EL (cell line): ENCODE measurements at places on chromosomes 12 and 14.
A peak's percentile ranks its signal among the peaks of the same experiment; 100 is the strongest.

DNA sequence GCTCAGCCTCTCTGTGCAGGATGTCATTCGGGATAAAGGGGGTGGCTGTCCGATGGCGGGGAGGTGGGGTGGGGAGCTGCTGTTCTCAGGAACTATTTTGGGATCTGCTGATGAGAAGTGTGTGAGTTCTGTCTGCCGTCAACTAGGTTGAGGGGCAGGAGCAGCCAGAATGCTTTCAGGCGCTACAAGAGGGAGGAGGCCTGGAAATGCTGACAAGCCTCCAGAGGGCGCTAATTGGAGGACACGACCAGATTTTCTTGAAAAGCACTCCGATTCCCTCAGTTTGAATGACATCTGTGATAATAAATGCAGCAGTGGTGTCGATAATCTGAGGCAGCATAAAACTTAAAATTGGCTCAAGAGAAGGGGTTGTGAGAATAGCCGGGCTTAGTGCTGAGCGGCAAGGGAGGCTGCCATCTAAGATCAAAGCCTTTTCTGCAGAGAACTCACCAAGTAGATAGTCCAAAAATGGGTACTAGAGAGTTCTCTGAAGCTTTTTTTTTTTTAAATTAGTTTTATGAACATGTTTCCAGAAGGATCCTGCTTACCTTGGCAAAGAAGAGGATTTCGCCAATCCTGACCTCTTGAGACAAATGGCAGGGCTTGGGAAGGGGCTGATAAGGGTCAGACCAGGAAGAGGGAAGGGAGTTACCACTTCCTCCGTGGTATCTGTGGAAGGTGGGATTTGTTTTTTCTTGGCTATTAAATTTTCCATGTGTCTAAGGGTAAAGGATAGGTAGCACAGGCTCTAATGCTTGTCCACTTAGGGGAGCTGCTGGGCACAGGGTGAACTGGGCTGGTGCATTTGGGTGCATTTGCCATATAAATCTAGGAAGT lies 94.4 kb downstream of the CRACR2A start:
- peak; percentile 9 for DNase-seq

GRCh38 chr12:42085594-42085993 lies 59.1 kb downstream of the GXYLT1 start:
- DNase-seq: no peak

DNA sequence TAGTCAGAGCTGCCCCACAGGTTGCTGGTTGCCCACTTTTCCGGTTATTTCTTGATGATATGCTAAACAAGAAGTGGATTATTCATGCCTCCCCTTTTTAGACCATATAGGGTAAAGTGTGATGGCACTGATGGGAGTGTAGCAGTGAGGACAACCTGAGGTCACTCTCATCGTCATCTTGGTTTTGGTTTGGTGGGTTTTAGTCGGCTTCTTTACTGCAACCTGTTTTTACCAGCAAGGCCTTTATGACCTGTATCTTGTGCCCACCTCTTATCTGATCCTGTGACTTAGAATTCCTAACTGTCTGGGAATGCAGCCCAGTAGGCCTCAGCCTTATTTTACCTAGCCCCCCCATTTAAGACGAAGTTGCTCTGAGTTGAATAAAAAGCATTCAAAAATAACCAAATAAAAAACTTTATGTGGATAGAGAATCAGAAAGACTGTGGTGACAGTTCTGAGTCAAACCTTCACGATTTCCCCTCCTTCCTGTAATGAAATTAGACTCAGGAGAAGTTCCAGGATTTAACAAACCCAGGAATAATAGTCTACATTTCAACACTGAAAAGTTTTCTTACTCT lies 144.2 kb downstream of the PAWR start:
- peak; percentile 58 for DNase-seq

GRCh38 chr12:64390275-64390851 lies at the start of gene C12orf56:
Gene C12orf56 (minus strand): TSS chr12:64390758. CDS start chr12:64390565, 193 bp downstream.
- peak; percentile 54 for DNase-seq

DNA sequence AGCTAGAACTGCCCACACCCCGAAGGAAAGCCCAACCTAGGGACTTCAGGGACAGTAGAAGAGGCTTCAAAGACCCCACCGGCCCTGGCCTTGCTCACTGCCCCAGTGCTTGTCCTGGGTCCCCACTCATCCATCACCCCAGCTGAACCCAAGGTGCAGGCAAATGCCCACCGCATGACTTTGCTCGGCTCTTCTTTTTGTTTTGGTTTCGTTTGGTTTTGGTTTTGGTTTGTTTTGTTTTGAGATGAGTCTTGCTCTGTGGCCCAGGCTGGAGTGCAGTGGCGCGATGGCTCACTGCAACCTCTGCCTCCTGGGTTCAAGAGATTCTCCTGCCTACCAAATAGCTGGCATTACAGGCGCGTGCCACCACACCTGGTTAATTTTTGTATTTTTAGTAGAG lies 9.0 kb downstream of the CCDC85C start:
- no peak for DNase-seq

DNA sequence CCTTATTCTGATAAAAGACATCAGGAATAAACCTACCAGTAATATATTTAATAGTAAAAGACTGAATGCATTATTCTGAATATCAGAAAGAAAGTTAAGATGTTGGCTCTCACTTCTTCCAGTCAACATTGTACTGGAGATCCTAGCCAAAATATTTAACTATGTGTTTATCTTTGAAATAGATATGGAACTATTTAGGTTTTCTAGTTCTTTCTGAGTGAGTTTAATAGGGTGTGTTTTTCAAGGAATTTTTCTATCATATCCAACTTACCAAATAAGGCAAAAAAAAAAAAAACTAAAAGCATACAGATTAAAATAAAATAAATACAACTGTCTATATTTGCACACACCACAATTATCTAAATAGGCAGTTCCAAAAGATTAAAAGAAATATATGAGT lies 478.9 kb upstream of the LMO3 start:
- DNase-seq: no peak

DNA sequence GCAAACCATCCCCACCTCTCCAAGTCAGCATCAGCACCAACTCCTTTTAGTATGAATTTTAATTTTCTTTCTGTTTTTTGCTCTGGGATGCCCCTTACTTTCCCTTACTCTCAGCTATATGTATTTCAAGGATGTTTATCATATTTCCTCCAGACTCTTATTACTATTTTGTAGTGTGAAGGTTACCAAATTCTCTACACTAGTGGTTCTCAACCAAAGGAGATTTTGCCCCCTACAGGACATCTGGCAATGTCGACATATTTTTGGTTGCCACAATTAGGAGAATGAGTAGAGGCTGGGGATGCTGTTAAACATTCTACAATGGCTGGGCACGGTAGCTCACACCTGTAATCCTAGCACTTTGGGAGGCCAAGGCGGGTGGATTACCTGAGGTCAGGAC lies 29.1 kb upstream of the SOS2 start:
- peak; percentile 37 for DNase-seq

- DNase-seq: no peak
Observed at GRCh38 chr12:113146999-113147398, 2.5 kb upstream of the CFAP73 start.

GRCh38 chr12:54684636-54685630 lies 36.8 kb upstream of the DCD start:
- no peak for DNase-seq

GRCh38 chr12:19382563-19382962 lies 56.7 kb upstream of the AEBP2 start:
- no peak for DNase-seq

DNA sequence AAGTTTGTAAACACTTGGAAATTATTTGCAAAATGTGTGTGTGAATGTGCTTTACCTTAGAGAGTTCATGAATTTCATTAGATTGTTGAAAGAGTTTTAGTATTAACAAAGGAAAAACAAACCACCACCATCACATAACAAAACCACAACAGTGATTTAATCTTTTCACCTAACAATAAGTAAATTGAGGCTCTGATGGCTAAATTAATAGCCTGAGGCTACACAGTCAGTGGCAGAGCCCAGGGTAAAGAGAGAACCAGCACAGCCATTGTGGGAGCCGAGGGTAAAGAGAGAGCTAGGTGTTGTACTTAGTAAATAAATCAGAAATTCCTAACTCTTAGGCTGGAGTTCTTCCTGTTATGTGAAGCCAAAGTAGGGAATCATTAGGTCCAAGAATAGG lies 51.2 kb upstream of the CAPRIN2 start:
- no peak for DNase-seq

- DNase-seq: peak; percentile 33
Observed at GRCh38 chr14:34502545-34503225, 36.8 kb downstream of the EAPP start.

DNA sequence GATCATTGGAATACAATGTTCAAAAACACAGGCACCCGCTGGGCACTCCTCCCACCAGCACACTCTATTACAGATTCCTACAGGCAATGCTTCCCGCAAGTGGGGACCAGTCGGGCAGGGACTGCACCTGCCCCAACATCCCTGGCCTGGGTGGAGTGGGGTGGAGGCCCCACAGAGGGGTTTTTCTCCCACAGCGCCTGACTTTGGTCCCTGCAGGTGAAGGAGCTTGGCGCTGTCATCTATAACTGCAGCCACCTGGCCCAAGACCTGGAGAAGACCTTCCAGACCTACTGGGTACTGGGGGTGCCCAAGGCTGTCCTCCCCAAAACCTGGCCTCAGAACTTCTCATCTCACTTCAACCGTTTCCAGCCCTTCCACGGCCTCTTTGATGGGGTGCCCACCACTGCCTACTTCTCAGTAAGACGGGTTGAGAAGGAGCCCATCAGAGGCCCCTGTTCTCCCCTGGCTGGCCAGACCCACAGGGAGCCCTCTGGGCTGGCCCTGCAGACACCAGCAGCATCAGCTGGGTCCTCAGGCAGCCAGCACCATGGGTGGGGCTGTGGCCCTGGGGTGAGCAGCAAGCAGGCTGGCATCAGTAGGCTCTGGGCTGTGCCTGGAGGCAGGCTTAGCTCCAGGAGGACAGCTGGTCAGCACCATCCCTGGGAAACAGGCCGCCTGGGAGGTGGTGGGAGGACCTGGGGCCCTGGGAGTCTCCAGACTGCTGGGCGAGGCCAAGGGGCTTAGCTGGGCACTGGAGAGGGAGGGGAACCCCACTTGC lies 6.0 kb downstream of the PLD4 start:
- no peak for DNase-seq

GRCh38 chr14:65096323-65097089 lies 5.8 kb downstream of the MAX start:
- DNase-seq: no peak

DNA sequence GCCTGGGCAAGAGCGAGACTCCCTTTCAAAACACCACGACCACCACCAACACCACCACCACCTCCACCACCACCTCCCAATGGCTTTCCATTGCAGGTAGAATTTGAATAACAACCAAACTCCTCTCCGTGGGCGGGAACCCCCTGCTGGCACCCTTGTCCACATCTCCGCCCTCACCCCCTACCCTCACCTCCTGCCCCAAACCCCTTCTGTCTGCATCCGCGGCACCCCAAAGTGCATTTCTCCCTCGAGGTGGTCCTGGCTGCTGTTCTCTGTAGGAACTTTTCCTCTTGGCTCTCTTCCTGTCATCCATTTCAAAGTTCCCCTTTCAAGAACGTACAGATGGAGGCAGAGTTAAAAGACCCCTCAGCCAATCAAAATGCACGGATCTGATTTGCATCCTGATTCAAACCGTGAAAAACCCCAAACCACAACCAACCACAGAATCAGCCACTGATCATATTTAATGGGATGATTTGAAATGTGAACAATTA lies 3.8 kb downstream of the SDSL start:
- no peak for DNase-seq

GRCh38 chr14:26775765-26776563 lies 178.1 kb upstream of the NOVA1 start:
- DNase-seq: no peak

GRCh38 chr14:24181371-24182077 lies 7.1 kb downstream of the IPO4 start:
- no peak for DNase-seq

- no peak for DNase-seq
Observed at GRCh38 chr12:18932211-18932610, 194.3 kb downstream of the CAPZA3 start.

GRCh38 chr14:104215706-104216334 lies 77.4 kb downstream of the KIF26A start:
- DNase-seq: no peak

DNA sequence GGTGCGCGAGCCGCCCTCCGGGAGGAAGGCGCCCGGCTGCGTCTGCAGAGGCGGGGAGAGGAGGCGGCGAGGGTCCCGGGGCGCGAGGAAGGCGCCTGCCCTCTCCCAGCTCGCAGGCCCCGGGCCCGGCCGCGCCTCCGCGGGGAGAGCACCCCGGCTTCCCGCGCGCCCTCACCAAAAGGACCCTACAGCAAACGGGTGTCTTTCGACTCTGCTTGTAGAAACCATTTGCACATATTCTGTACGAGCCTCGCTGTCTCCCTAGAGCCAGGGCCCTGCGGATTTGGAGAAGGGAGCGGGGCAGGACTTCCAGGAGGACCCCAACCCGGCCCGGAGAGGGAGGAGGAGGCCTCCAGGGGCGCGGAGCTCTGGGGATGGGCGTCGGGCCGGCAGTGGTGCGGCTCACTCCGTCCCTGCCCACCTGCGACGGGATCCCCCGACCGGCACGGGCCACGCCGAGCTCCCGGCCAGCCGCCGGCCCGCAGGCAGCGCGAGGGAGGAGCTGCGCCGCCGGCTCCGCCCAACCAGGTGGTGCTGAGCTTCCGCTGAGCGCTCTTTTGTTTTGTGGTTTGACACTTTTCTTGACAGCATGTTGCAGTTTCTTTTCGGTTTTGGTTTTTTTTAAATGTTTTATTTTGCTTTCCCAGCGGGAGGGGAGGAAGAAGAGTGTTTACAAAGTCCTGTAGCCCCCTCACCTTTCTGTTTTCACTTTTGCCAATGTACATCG lies 103.3 kb upstream of the FKBP4 start:
- no peak for DNase-seq

GRCh38 chr12:31471823-31472222 lies 119.1 kb downstream of the DENND5B start:
- peak; percentile 64 for DNase-seq

DNA sequence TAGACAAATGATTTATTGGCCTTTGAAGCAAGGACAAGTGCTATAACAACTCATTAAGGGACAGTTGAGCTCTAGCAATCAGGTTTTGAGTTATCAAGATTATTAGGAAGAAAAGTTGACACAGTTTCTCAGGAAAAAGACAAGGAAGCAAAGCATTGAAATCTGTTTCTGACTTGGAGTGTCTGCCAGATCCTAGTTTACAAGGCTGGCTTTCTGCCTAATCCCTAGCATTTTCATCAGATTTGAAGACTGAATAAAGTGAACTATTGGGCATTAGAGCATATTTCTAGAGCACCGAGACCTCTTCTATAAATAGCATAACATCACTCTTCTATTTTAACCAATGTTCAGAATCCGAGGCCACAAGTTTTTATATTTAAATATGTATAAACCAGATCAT lies 7.0 kb downstream of the SYT1 start:
- no peak for DNase-seq

- peak; percentile 64 for DNase-seq
Observed at GRCh38 chr12:18578191-18578590, 159.6 kb downstream of the PLCZ1 start.

DNA sequence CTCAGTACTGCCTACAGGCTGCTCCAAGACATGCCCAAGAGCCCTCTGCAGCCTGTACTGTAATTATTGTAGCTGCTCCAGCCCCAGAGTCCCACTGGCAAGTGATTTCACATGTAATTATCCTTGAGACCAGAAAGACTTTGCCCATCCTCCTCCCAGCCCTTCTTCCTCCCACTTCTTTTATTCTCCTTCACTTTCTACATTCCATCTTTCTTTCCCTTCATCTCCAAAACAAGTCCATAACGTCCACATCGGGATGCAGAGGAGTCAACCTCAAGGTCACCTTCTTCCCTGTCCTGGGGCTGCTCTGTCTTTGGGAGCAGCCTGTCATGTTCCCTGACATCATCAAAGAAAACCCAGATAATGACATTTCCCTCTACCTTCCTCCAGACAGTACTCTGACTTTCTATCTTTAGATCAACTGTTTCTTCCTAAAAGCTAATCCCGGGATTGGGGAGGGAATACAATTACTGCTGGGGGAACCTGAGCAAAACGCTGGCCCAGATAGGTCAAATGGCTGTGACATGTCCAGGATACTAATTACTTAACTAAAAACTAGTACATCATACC lies 39.1 kb downstream of the SLC8A3 start:
- DNase-seq: no peak
